Kidney (tissue), 22 donors: ENCODE measurements at places on chromosomes 12 and 14. TPM values are rescaled to one million over a fixed set of nuclear protein-coding genes. Genes with fewer than 3 reads are reported as not detected.
A peak's percentile ranks its signal among the peaks of the same experiment; 100 is the strongest.

DNA sequence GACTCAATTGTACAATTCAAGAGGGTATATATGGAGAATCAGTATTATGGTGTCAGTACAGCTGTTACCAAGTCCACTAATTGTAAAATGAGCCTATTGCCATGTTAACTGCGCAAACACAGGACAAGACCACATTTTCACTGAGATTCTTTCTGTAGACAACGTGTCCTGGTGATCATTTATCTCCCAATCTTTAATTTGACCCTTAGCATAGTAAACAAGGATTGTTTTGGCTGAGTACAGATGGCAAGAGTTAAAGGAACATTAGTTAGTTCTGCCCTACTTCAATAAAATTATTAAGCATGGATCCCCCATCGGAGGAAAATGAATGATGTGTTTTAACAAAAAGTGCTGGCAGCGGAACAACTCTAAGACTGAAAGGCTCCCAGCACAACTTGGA lies 36.1 kb downstream of the SLC15A5 start:
- no peaks in the 10 kb centered on the region for H3K36me3 ChIP-seq
- no peak overlapping the region for H3K27ac ChIP-seq
- H3K27me3 ChIP-seq = no peaks in the 10 kb centered on the region
- DNase-seq = no peak

- peak overlapping the region; percentile 63 for H3K4me3 ChIP-seq
- peak; percentile 90 for DNase-seq
- no peaks in the 10 kb centered on the region for H3K4me1 ChIP-seq
These were observed 21.0 kb downstream of the SLC25A29 start for GRCh38 chr14:100285021-100285912.

DNA sequence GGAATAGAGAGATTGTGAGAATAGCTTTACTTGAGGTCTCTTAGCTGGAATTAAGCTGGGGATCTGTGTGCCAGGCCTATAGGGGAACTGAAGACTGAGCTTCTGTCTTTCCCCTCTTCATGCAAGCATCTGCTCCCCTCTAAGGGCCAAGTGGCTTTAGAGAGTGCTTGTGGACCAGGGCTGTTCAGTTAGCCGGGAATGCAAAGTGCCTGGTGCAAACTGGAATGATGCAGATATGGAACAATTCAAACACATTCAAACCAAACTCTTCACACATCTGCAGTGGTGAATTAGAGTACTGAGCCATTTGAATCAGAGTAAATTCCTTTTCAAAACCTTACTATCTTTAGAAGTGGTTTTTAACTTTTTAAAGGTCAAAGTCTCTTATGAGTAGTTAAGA lies 99.0 kb downstream of the LIN7A start:
- DNase-seq = no peak
- no peak overlapping the region for H3K27ac ChIP-seq
- no peaks in the 10 kb centered on the region for H3K36me3 ChIP-seq
- H3K27me3 ChIP-seq = no peaks in the 10 kb centered on the region

DNA sequence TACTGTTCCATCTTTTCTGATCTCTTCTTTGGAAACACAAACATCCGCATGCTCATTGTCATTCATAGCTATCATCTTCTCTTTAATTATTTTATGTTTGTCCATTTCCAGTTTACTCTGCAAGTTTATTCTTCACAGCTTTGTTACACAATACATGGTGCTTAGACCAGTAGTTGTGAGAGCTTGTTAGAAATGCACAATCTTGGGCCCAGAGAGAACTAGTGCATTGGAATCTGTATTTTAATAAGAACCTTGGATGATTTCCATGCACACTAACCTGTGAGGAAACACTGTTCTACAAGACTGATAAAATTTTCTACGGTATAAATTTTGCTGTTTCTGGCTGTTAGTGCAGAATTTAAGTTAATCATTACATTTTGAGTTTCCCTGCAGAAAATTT lies 59.3 kb upstream of the SLC2A13 start:
- no peaks in the 10 kb centered on the region for H3K27me3 ChIP-seq
- DNase-seq = no peak
- no peaks in the 10 kb centered on the region for H3K36me3 ChIP-seq
- H3K4me3 ChIP-seq = no peak overlapping the region

- no peaks in the 10 kb centered on the region for H3K36me3 ChIP-seq
- no peaks in the 10 kb centered on the region for H3K4me1 ChIP-seq
- DNase-seq = no peak
- H3K4me3 ChIP-seq = no peak overlapping the region
These were observed 9.4 kb downstream of the DEGS2 start for GRCh38 chr14:100149851-100150611.

- no peaks in the 10 kb centered on the region for H3K36me3 ChIP-seq
- H3K27ac ChIP-seq = no peak overlapping the region
- peak overlapping the region; percentile 39 for H3K4me3 ChIP-seq
- no peaks in the 10 kb centered on the region for H3K4me1 ChIP-seq
- peaks cover 39% of the 10 kb centered on the region for H3K27me3 ChIP-seq
- peak; percentile 79 for DNase-seq
These were observed 592 bp upstream of the KCNK10 start for GRCh38 chr14:88323523-88324199.

DNA sequence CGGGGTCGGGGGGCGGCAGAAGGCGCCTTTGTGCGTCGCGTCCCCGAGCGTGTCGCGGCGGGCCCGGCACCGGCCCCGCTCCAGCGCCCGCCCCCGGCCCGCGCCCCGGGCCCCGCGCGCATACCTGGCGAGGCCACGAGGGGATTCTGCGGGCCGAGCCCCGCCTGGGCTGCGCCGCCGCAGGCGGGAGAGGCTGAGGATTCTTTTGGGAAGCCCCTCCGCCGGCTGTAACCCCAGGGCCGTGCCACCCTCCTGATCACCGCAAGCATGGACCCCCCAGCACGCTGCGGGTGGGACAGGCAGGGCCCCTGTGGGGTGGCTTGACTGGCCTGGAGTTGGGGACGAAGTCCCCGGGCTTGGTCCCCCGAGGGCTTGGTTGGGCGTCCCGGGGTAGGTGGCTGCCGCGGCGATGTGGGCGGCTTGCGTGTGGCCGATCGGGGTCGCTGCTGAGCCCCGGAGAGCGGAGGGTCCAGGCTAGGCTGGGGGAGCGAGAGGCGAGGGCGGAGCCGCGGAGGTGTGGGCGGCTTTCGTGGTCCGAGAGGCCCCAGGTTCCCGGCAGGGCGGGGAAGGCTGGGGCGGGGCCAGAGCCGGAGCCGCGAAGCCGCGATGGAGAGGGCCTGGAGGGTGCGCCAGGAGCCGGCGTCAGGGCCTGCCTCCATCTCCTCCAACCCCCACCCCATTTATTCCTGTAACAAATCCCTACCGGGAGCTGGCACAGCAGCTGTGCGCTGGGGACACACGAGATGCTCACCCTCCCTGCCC lies 28.4 kb upstream of the GPR132 start:
- H3K27me3 ChIP-seq = no peaks in the 10 kb centered on the region
- H3K36me3 ChIP-seq = no peaks in the 10 kb centered on the region
- no peaks in the 10 kb centered on the region for H3K4me1 ChIP-seq

- H3K27ac ChIP-seq = no peak overlapping the region
- no peak for DNase-seq
- no peaks in the 10 kb centered on the region for H3K4me1 ChIP-seq
- no peak overlapping the region for H3K4me3 ChIP-seq
- peaks cover 53% of the 10 kb centered on the region for H3K36me3 ChIP-seq
- no peaks in the 10 kb centered on the region for H3K27me3 ChIP-seq
These were observed 11.3 kb downstream of the GCN1 start for GRCh38 chr12:120183211-120183631.

- no peak overlapping the region for H3K27ac ChIP-seq
- no peak for DNase-seq
- no peaks in the 10 kb centered on the region for H3K36me3 ChIP-seq
- no peaks in the 10 kb centered on the region for H3K27me3 ChIP-seq
These were observed 31.6 kb downstream of the TESC start for GRCh38 chr12:117067638-117068037.

DNA sequence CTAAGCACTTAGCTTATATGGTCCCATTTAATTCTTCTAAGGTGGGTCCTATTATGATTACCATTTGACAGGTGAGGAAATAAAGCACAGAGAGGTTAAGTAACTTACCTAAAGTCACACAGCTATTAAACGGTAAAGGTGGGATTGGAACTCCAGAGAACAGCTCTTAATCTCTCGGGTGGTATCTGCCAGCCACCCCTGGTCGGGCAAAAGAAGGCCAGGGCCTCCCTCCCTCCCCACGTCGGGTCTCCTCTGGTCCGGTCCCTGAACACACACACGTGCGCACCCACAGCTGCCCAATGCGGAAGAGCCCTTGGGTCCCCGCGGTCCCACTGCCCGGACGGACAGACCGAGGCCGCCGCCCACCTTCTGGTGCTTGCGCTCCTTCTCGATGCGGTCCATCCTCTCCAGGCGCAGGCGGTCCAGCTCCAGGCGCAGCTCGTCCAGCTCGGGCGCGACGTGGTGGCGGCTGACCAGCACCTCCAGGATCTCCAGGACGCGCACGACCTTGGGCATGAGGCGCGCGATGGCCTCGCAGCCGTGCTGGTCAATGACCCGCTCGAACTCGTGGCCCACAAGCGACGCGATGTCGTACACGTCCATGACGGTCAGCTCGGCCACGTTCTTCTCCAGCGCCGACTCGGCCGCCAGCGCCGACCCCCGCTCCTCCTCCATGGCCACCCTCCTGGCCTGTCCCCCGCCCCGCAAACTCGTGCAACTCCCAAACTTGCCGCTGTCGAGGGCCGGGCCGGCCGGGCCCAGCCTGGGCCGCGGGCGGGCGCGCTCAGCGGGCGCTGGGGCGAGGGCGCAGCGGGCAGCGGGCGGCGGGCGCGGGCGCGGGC lies 490 bp downstream of the RILPL1 start:
- H3K4me1 ChIP-seq = no peaks in the 10 kb centered on the region
- H3K27me3 ChIP-seq = no peaks in the 10 kb centered on the region
- peak; percentile 58 for DNase-seq
- peak overlapping the region; percentile 74 for H3K4me3 ChIP-seq
- no peaks in the 10 kb centered on the region for H3K36me3 ChIP-seq
- no peak overlapping the region for H3K27ac ChIP-seq

DNA sequence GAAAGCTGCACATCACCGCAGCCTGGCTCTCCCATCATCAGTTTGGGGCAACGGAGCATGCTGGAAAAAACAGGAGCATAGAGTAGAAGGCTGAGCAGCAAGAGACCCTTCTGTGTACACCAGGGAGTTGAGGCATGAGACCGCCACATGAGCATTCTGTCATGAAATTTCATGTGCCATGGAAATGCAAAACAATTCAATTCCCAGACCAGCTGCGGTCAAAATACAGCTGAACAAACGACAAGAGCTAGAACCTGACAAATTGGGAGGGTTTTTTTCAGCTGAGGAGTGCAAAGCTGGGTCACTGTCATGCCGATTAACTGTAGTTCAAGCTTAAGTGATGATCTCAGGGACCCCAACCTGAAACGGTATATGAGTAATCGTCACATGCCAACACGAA lies 37.1 kb downstream of the TMEM30B start:
- no peaks in the 10 kb centered on the region for H3K27me3 ChIP-seq
- no peak overlapping the region for H3K4me3 ChIP-seq
- H3K36me3 ChIP-seq = no peaks in the 10 kb centered on the region
- no peak for DNase-seq
- H3K4me1 ChIP-seq = no peaks in the 10 kb centered on the region

GRCh38 chr12:65517656-65518210 lies 239.2 kb downstream of the MSRB3 start:
- no peak for DNase-seq
- no peaks in the 10 kb centered on the region for H3K4me1 ChIP-seq
- no peaks in the 10 kb centered on the region for H3K27me3 ChIP-seq
- no peak overlapping the region for H3K27ac ChIP-seq

Gene PPP2R5C
- total RNA-seq = 129 TPM

Gene PIK3C2G
- 5.8 TPM for total RNA-seq

Gene GARIN6
- not detected for total RNA-seq
